Suppressor macrophage (primary cell): ENCODE measurements at places on chromosomes 6 and 20.

- peak; percentile 69 for DNase-seq
Measured at GRCh38 chr20:64038565-64039292, 2.7 kb downstream of the C20orf204 start.

- no peak for DNase-seq
Measured at GRCh38 chr6:68771426-68771825, 136.3 kb downstream of the ADGRB3 start.

GRCh38 chr20:11551479-11551878, 366.2 kb upstream of the BTBD3 start:
- DNase-seq: no peak

DNA sequence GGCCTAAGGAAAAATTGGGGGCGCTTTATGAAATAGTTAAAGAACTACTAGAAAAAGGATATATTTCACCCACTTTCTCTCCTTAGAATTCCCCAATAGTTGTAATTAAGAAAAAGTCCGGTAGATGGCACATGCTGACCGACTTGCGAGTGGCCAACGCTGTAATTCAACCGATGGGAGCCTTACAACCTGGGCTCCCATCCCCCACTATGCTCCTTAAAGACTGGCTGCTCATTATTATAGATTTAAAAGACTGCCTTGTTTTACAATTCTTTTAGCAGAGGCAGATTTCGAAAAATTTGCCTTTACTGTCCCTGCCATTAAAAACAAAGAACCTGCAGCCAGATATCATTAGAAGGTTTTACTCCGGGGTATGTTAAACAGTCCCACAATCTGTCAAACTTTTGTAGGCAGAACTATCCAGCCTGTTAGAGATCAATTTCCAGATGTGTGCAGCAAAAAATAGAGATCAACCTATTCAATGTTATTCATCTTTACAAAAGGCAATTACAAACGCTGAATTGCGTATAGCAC, 58.5 kb upstream of the PRSS16 start:
- peak; percentile 69 for DNase-seq

DNA sequence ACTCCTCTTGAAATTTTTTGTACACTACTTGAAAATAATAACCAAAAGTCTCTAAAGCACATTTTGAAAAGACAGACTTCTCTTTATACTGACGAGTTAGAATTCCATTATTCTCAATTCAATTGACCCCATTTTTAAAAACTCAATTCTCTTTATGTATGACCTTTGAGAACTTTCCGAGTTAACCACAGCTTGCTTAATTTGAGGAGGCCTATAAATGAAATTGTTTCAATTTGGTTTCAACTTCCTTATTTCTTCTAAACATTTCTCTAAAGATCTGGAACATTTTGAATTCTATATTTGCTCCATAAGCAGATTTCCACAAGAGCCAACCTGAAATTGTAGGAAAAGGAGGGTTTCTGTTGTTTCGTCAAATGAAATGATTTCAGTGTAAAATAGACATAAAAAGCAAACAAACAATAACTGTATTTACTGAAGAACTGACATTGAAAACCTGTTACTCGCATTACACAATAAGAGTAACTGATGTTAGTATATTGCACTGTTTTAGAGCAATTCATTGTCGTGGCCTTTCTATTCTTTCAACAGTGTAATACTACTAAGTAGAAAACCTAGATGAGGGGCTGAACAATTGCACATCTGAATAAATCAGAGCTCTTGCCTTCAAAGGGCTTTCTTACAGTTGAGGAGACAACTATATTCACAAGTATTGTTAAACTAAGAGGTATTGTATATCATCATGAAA, 223.6 kb downstream of the HIVEP2 start:
- DNase-seq: peak; percentile 73

DNA sequence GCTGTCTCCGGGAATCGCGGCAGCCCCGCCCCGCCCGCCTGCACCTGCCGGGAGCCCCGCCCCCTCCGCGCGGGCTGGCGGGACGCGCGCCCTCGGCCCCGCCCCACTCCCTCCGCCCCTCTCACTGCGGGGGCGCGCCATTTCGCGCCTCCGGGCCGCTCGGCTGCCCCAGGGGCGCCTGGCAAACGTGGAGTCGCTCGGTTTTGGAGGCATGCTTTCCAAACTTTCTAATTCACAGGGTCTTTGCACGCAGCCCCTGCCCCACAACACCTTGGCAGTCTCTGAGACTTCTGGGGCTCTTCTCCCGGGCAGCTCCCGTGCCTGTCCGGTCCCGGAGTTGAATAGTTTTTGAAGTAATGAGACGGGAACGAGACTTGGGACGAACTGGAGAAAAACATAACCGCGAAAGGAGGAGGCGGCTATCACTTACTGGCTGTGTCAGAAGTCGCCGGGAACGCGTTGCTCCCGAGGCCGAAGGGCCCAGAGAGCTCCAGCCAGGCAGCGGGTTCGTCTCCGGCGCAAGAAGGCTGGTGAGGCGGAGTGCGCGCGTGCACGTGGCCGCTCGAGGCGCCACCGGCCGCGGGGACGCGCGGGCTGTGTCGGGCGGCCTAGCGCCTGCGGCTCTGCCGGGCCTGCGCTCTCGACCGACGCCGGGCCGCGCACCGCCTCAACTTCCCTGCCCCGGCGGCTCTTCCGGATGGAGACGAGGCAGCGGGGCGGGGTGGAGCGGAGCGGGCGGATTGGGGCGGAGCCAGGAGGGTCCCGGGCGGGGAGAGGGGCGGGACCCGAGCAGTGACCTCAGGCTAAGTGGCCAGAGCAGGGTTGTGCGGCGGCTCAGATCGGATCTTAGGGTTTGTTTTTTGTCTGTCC, at the start of gene MCM9:
Gene MCM9 (minus strand): TSS at position 699 of the 870 bp plus-strand sequence. CDS start 3,436 bp downstream, outside the sequence.
- peak; percentile 97 for DNase-seq

- no peak for DNase-seq
Measured at GRCh38 chr6:13557841-13558240, 16.6 kb upstream of the SIRT5 start.
